Epithelial cell of prostate (primary cell): ENCODE measurements at places on chromosomes 3 and 15.
A peak's percentile ranks its signal among the peaks of the same experiment; 100 is the strongest.

DNA sequence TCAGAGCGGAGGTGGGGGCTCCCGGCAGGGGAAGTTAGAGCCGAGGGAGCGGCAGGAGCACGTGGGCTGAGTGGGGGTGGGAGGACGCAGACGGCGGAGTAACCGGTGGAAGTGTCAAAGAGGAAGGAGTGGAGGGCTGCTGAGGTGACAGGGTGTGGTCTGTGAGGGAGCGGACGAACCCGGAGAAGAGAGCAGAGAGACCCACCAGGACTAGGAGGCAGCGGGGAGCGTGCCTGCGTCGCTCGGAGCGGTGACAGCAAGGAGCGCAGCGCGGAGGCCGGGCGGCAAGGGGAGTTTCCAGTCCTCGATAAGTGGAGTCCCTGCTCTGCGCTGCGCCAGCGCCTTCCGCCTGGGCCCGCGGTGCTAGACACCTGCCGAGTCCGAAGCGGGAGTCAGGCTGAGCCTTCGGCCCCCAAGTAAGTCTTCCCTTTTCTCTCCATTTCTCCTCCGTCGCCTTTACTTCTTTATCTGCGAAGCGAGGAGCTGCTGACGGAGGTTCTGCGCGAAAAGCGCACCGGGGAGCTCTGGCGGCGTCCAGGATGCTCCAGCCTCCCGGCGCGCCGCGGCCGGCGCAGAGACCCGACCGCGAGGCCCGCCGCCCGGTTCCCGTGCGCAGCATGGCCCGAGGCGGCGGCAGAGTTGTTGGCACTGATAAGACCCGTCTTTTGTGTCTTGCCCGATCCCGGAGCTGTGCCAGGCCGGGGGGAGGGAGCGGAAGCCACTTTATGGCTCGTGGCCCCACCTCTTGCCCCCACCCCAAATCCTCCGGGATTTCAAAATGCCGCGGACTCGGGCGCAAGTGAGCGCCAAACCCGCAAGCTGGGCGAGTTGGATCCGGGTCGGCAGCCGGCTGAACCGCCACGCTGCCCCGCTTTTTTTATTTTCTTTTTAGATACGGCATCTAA lies 533.0 kb upstream of the SEMA6D start:
- no peak for DNase-seq

GRCh38 chr3:195916991-195917390 lies 8.6 kb upstream of the TNK2 start:
- DNase-seq: no peak

DNA sequence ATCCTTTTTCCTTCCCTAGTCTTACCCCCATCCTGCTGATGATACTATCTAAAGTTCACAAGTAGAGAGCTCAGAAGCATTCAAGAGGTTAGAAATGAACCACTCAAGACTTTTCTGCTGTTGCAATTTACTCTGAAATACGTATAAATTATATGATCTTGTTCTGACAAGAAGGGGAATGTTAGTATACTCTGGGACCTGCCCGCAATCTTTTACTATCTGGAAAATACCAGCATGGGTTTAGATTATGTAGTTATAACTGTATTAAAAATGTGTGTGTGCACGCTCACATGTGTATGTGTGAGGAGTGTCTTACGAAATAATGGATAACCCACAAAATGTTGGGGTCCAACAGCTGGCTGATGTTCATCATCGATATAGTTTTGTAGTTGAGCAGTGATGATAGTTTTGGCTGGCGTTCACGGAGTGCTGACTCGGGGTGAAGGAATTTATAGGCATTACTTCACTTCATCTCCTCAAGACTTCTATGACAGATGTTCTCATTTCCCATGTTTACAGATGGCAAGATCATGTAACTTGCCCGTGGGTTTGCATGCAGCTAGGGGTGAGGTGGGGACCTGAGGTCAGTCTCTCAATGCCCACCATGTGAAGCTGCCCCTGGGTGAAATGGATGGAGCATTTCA lies 297.5 kb upstream of the LYSMD4 start:
- peak; percentile 22 for DNase-seq

DNA sequence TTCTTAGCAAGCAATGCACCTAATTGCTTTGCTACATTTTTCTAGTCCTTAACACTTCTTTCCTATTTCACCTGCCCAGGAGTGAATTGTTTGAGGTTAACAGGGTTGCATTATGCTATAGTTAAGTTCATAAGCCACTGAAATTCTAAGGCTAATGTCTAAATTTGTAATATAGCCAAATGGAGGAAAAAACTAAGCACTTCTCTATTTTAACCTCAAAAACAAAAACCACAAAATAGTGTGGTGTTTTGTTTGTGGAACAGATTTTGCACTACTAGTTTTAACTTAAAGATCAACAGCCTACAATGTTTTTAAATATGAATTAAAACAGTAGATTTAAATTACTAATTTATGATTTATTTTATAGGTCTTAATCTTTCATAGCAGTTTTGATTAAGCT lies 5.5 kb downstream of the ATOSA start:
- no peak for DNase-seq

DNA sequence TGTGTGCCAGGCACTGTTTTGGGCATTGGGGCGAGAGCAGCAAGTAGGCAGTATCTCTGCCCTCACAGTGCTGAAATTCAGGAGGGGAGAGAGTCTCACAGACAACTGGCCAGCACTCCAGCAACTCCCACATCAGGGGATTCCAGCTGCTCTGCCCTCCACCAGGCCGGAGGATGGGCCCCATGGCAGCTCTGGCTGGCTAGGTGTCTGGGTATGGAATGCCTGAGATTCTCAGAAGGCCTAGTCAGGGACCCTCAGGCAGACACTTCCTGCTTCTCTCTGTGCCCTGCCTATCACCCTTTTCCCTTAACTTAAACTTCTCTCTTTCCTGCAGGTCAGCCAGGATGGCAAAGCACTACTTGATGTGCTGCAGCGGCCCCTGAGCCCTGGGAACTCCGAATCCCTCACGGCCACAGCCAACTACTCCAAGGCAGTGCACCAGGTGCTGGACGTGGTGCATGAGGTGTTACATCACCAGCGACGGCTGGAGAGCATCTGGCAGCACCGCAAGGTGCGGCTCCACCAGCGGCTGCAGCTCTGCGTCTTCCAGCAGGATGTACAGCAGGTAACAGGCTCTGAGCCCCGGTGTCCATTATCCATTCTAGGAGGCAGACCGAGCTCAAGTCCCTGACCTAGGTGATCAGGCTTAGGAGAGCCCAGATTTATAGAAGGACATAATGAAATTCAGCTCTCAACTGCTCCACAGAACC lies 342.2 kb upstream of the ROPN1 start:
- DNase-seq: no peak

GRCh38 chr3:158152186-158152585 lies 42.3 kb downstream of the RSRC1 start:
- no peak for DNase-seq

- DNase-seq: no peak
These were observed 447.8 kb upstream of the THBS1 start for GRCh38 chr15:39132954-39133600.

- no peak for DNase-seq
These were observed 37.3 kb downstream of the ZBTB38 start for GRCh38 chr3:141405591-141405990.

GRCh38 chr15:25800761-25801515 lies 62.2 kb downstream of the ATP10A start:
- no peak for DNase-seq

GRCh38 chr3:161372321-161373260 lies 1.3 kb upstream of the SPTSSB start:
- DNase-seq: no peak

DNA sequence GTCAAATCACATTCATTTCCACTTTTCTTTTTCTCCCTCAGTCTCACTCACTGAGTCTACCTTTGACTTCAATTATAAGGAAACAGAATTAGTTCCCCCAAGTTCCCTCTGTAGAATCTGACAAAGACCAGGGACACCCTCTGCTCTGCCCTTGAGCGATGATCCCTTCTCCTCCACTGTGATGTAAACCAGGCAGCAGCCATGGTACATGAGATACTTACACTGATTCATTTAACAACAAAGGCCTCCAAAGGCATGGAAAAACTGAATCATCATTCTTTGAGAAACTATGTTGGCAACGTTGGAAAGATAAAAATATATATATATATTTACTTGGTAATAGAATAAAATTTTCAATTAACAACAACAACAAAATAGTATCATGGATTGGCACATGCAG lies 84.1 kb downstream of the P3H2 start:
- DNase-seq: no peak

DNA sequence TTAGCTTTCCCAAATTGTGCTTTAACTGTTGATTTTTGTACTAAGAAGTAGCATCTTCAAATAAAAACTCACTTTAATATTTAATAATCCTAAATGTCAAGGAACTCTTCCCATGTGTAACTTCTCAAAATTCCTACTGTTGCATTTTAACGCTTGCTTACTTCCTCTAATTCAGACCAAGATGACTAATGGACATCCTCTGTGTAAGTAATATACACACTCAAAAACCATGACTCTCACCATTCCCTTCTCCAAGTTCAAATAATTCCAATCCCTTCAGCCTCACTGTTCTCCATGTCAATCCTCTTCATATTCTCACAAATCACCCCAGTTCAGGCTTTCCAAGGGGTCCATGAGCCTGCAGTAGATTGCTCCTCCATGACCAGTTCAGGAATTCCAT lies 13.0 kb downstream of the MRPL46 start:
- no peak for DNase-seq

DNA sequence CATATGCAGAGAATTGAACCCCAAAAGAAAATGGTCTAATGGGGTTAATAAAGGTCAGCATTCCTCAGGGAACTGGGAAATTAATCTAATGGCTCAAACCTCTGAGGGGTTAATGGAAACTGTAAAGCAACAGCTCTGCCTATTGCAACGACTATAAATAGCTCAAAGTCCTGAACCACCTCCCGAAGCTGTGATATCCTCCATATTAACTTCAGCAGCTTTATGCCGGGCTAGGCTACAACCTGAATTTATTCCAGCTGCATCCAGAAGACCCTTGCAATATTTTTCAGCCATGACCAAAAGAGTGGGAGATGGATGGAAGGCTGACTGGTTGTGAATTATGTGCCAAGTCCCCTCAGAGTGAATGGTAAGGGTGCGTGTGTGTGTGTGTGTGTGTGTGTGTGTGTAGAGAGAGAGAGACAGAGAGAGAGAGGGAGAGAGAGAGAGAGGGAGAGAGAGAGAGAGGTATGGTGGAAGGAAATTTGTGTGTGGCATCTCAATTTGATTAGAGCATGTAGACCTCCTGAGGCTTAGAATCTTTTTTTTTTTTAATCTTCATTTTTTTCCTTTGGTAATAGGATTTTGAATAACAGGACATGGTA lies 109.9 kb downstream of the PDCD6IP start:
- no peak for DNase-seq

GRCh38 chr15:66294157-66294931 lies 976 bp downstream of the DIS3L start:
- DNase-seq: no peak

DNA sequence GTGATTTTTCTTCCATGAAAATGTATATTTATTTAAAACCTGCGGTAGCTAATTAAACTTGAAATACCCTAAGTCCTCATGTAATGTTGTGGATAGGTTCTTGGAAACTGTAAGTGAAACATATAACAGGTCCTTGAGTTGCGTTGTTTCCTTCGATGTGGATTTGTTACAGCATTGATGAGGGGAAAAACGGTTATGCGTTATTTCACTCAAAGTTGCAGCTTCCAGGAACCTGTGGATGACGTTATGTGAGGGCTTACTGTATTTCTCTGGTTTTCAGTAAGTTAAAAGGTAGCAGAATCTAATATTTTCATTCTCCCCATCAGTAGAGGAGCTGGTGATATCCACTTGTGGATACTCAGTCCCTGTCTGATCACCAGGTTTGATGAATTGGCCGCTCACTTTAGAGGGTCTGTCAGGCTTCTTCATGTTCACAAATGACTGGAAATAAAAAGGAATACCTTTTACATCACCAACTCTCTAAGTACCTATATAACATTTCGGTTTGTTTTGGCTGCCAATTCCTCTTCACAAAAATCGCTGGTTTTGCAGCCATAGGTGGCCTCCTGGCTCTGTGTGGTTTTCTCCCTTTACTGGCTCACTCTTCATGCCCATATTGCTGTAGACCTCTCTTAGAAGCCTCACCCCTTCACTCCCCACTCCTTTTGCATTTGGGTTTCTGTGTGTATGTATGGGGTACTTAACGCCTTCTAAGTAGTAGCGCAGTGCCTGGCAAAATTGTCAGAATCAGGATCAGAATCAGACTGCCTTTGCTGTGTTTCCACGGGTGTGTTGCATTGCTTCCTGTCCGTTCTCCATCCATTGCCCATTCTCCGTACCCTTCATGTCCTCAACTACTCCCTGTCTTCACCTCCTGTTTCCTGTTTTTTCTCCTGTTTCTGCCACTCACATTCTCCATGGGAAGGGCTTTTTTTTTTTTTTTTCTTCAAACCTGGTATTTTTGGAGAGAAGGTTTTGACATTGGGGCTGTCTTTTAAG lies 112.6 kb downstream of the FNDC3B start:
- DNase-seq: no peak

DNA sequence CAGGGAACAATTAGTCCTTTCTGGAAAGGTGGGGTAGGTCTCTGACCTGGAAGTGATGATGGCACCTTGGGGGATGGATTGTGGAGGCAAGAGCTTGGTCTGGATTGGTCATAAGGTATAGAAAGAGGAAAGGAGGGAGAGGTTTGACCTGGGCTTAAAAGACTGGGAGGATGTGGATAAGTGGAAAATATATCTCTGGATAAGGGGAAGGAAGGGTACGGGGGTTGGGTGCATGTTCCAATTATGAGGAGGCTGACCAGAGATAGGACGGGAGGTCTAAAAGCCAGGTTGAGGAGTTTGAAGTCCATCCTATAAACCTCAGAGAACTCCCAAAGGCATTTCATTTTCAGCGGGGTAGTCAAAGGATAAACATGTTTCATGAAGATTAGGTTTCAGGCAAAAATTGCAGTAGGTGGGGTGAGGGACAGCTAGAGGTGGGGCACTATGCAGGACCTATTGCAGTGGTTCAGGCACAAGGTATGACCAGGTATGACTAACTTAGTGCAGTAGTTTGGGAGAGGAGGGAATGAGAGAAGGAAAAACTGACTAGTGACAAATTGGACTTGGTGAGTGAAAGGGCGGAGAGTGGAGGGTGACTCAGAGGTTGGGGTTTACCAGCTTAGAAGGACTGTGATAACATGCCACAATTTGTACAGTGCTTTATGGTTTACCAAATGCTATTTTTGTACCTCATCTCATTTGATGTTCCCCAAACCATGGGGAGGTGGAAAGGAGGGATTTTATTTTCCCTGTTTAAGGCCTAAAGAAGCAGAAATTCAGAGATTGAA lies 10.7 kb downstream of the PDE8A start:
- DNase-seq: peak; percentile 78

DNA sequence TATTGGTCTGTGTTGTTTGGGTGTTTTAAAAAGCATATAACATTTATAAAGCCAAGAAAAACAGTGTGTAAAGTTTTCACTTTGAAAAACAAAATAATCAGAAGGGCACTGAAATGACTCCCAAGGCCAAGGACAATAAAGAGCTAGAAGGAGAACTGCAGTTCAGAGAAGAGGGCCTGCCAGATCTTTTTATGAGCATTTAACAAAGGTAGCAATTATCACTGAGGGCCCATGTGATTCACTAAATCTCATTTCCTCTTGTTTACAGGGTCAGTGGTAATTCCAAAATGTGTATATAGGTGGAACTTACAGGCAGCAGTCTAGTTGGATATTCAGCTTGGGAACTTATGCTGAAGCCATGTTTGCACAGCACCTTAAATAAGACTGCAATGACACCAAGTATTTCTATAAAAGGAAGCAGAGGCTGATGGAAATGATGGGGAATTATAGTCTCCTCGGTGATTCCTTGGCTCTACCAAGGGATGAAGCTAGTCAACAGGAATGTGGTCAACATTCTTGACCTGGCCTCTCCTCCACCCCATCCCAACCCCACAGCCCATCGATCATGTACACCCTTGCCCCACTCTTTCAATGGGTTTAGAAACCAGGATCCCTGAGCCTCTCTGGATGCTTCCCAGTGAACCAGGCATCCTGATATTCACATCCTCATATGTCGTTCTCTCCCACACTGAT lies 54.4 kb upstream of the THUMPD3 start:
- no peak for DNase-seq

GRCh38 chr15:80436511-80437307 lies 32.5 kb downstream of the ARNT2 start:
- peak; percentile 66 for DNase-seq
